ENCODE measurements at places on chromosomes 12 and 14. TPM values are rescaled to one million over a fixed set of nuclear protein-coding genes. Genes with fewer than 3 reads are reported as not detected.

DNA sequence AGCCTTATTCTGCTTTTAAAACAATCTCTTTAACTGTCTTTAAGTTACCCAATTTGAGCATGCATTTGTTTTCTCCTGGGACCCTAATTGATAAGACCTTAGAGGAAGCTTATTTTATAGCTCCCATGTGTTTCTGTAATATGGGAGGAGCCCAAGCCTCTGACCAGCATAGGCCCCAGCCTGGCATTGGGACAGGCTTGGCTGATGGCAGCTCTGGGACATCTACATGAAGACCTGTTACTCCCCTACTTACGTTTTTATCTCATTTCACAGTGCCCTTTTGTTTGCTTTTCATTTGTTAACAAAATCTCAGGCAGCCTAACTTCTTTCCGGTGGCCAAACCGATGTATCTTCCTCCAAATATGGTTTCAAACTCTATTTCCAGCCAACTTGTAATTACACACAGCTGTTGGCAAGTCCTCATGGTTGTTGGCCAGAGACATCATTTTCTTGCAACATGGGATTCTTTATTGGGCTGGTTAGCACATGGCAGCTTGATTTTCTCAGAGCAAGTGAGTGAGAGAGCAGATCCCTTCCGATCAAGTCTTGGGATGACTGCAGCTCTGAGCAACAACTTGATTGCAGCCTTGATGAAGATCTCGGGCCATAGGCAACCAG lies 1117.5 kb downstream of the AACS start:
- H3K27ac ChIP-seq, result no peak overlapping the region
- no peak overlapping the region for H3K4me3 ChIP-seq
- H3K27me3 ChIP-seq, result no peaks in the 10 kb centered on the region
- H3K4me1 ChIP-seq, result no peaks in the 10 kb centered on the region
- peak; percentile 4 for DNase-seq
- no peaks in the 10 kb centered on the region for H3K36me3 ChIP-seq

DNA sequence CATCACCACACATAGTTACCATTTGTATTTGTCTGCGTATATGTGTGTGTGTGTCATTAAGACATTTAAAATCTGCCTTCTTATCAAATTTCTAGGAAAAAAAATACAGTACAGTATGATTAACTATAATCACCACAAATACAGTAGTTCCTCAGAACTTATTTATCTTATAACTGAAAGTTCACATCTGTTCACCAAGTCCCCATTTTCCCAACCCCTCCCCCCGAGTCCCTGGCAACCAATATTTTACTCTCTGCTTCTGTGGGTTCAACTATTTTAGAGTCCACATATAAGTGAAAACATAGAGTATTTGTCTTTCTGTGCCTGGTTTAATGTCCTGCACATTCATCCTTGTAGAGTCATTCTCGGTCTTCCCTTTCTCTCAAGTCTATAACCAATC lies 12.3 kb downstream of the CAPS2 start:
- H3K4me3 ChIP-seq, result no peak overlapping the region
- no peaks in the 10 kb centered on the region for H3K36me3 ChIP-seq
- peaks cover 2% of the 10 kb centered on the region for H3K4me1 ChIP-seq
- no peak for DNase-seq
- no peak overlapping the region for H3K27ac ChIP-seq
- no peaks in the 10 kb centered on the region for H3K27me3 ChIP-seq

DNA sequence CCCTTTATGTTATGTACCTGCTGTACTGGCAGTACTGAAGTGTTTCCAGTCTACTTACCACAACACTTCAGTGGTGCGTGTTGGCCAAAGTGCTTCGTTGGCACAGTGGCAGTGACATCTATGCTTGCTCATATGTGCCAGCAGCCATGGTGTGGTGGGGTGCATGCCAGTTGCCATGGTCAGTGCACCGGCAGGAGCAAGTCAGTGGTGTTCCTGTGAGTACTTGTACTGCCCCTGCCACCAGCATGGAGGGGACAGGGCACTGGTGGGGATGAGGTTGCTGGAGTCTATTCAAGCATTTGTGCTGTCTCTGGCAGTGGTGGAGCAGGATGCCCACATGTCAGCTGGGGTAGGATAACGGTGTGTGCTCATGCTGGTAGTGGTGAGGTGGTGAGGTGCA lies 800.0 kb downstream of the TRHDE start:
- no peaks in the 10 kb centered on the region for H3K4me1 ChIP-seq
- DNase-seq, result no peak
- no peak overlapping the region for H3K4me3 ChIP-seq
- H3K36me3 ChIP-seq, result no peaks in the 10 kb centered on the region
- no peaks in the 10 kb centered on the region for H3K27me3 ChIP-seq

- no peak overlapping the region for H3K27ac ChIP-seq
- H3K36me3 ChIP-seq, result no peaks in the 10 kb centered on the region
- peaks cover 9% of the 10 kb centered on the region for H3K4me1 ChIP-seq
- DNase-seq, result no peak
These were observed 80.4 kb downstream of the VWF start for GRCh38 chr12:6044082-6044481.

- H3K27ac ChIP-seq, result peak overlapping the region; percentile 100
- DNase-seq, result no peak
- peak overlapping the region; percentile 100 for H3K4me3 ChIP-seq
These were observed 777 bp downstream of the ZFP36L1 start for GRCh38 chr14:68791902-68792677.

DNA sequence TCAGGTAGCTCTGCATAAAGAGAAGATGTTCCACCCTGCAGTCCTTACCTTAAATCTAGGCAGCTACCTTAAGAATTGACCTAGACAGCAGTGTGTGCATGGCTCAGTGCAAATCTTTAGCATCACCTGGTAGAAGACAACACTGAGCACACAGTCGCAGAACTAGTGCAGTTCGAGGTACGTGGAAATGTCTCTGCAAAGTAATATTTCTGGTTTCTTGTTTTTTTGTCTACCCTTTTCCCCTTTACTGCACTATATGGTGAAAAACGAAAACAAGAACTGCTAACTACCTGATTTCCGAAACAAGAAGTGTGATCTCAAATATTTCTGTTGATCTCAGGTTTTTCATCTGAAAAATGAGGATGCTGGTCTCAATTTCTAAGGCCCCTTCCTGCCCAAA lies 82.5 kb downstream of the ETV6 start:
- no peaks in the 10 kb centered on the region for H3K27me3 ChIP-seq
- DNase-seq, result no peak
- H3K4me1 ChIP-seq, result no peaks in the 10 kb centered on the region
- no peaks in the 10 kb centered on the region for H3K36me3 ChIP-seq
- no peak overlapping the region for H3K27ac ChIP-seq

GRCh38 chr14:74417201-74417600 lies 8.8 kb downstream of the SYNDIG1L start:
- H3K4me3 ChIP-seq, result no peak overlapping the region
- no peak for DNase-seq
- H3K36me3 ChIP-seq, result no peaks in the 10 kb centered on the region
- no peaks in the 10 kb centered on the region for H3K4me1 ChIP-seq
- no peak overlapping the region for H3K27ac ChIP-seq

CDCA4 gene
- 7.9 TPM for total RNA-seq

ZDHHC22 gene
- not detected for total RNA-seq

OTX2 gene
- total RNA-seq, result not detected

DNA sequence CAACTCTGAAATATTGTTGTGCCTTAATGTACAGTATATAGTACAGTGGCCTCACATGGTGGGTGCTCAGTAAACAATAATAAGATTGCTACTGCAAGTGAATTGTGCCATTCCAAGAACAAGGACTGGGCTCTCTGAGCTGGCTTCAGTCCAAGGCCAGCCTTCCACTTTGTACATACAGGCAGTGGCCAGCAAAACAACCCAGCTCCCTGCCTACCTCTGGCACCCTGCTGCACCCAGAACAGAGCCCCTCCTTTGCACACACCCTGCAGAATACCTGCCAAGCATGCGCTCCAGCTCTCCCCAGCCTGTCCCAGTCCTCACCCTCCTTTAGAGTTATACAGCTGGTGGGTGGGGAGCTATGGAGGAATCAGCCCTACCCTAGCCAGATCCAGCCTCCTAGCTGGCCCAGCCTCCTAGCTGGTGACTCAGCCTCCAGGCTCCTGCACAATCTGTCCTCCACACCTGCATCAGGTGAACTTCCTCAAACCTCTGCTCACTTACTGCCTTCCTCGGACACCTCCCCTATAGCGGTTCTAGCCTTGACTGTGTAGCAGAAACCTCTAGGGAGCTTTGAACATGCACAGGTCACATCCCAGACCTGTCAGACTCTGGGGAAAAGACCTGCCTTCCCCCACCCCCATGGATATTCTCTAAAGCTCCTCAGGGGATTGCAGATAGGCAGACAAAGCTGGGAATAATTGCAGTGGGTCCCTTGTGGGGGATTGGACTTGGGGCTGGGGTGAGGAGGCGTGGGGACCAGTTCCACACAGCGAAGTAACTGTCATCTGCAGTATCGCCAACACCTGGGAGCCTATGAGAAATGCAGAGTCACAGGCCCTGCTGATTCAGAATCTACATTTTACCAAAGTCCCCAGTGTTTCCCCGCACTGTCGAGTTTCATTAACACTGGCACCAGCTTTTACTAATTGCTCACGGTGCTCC lies 17.9 kb downstream of the ZDHHC22 start:
- no peaks in the 10 kb centered on the region for H3K36me3 ChIP-seq
- no peak for DNase-seq
- H3K4me3 ChIP-seq, result no peak overlapping the region
- no peaks in the 10 kb centered on the region for H3K4me1 ChIP-seq
- peaks cover 8% of the 10 kb centered on the region for H3K27me3 ChIP-seq

RHOJ gene
- 4.1 TPM for total RNA-seq

LRP1-AS gene
- not detected for total RNA-seq

ANG gene
- 5.1 TPM for total RNA-seq

GRCh38 chr12:69328426-69328825 lies 19.8 kb upstream of the LYZ start:
- H3K36me3 ChIP-seq, result no peaks in the 10 kb centered on the region
- peaks cover 31% of the 10 kb centered on the region for H3K27me3 ChIP-seq
- no peak overlapping the region for H3K27ac ChIP-seq
- no peaks in the 10 kb centered on the region for H3K4me1 ChIP-seq
- no peak for DNase-seq
- H3K4me3 ChIP-seq, result no peak overlapping the region

DNA sequence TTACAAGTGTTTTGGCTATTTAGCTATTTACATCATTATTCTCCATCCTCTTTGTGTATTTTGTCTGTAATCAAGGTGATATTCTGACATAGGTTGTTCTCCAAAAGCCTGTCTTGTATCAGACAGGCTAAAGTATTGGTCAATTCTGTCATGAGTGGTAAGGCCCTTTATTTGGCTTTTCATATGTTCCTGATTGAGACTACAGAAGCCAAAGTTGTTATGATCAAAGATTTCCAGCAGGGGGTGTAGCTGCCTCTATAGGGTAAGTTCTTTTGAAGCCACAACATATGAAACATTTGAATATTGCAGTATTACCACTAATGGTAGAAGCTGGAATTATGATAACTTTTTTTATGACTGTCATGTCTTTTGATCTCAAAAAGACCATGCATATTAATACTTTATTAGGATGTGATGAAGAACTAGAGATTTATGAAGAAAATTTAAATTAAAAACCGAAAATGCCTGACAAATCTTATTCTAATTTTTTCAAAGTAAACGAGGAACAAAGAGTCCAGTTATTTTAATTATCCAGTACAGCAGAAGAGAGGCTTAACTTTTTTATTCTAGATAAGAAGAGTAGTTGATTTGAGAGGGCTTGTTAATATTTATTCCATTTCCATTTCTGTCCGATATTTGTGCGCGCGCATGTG lies 3.4 kb upstream of the ARHGAP5 start:
- peak; percentile 69 for DNase-seq
- H3K27me3 ChIP-seq, result no peaks in the 10 kb centered on the region
- no peak overlapping the region for H3K4me3 ChIP-seq
- H3K36me3 ChIP-seq, result no peaks in the 10 kb centered on the region

ORAI1 gene
- 8.1 TPM for total RNA-seq

DNA sequence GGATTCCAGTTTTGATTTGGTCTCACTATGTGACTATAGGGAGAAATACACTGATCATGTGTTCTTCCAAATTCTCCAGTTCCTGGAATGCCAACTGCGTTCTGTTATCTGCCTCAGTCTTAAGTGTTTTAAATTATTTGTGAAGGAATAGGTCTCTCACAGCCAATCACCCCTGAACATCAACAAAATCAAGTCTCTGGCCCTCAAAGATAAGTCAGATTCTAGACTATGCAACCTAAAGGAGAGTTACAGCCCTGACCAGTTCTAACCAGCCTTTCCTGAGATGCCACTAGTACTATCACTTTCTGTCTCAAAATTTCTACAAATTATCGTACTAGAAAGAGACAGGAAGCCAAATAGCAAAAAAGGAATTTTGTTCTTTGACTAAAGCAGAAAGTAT lies 22.3 kb downstream of the ZFC3H1 start:
- H3K4me1 ChIP-seq, result no peaks in the 10 kb centered on the region
- peaks cover 11% of the 10 kb centered on the region for H3K36me3 ChIP-seq
- no peak for DNase-seq
- no peak overlapping the region for H3K27ac ChIP-seq
- no peak overlapping the region for H3K4me3 ChIP-seq
